SW480 (cell line): ENCODE measurements at places on chromosomes 2 and 18.

GRCh38 chr2:11987151-11987550 is 240.7 kb downstream of the LPIN1 start:
- DNase-seq: no peak

- no peak for DNase-seq
Observed at GRCh38 chr2:176646033-176646615, 376.9 kb downstream of the MTX2 start.

DNA sequence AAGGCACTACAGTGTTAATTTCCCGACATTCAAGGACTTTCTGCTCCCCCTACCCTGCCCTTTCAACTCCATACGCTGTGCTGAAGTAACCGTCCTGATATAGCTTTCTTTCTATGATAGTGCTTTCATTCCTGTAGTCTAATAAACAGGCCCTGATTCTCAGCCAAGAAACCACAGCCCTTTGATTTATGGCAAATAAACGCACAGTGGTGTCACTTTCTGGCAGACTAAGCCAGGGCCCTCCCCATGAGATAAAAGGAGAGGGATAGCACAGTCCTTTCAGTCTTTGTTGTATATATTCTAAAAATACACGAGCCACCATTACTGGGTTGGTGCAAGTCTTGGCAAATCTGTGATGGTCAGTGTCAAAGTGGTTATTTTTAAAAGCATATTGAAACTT is 291.2 kb downstream of the ALPK2 start:
- peak; percentile 39 for DNase-seq

GRCh38 chr2:62364791-62365528 is 141.0 kb downstream of the TMEM17 start:
- no peak for DNase-seq

DNA sequence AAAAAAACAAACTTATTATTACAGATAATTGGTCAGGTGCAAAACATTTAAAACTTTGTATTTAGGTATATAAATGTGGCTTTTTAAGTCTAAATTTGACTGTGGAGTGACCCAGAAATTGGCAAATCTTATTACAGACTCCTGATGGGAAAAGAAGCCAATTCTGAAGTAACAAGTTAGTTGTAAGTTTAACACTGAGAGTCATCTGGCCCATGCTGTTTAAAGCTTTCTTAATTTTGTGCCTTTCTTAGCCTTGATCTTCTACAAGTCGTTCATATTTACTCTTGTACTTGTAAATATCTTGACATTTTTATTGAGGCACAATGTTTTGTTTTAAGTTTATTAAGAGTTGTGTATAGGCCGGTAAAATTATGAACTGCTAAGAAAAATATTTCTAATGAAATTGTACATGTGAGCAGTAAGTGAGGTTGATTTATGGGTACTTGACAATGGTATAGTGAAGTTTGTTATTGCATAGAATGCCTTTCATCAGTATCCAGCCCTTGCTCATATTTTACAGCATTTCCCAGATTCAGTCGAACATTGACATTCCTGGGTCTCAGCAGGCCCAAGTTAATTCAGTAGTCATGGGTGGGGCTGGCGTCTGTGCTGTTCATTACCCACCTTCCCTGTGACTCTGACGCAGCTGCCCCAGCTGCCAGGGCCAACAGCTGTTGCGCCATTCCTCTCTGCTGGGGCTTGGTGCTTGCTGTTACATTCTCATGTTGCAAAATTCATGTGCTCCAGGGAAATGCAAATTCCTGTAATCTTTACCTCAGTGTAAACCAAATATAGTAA is 121.4 kb downstream of the ZNF236 start:
- DNase-seq: no peak

DNA sequence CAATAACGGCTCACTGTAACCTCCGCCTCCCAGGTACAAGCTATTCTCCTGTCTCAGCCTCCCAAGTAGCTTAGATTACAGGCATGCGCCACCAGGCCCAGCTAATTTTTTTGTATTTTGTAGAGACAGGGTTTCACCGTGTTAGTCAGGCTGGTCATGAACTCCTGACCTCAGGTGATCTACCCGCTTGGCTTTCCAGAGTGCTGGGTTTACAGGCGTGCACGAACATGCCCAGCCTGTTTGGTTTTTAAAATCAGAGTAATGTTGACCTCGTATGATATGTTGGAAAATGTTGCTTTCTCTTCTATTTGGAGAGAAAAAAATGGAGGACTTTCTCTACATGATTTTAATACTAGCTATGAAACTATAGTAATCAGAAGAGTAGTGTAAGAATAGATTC is 386.2 kb downstream of the PTH2R start:
- DNase-seq: no peak

DNA sequence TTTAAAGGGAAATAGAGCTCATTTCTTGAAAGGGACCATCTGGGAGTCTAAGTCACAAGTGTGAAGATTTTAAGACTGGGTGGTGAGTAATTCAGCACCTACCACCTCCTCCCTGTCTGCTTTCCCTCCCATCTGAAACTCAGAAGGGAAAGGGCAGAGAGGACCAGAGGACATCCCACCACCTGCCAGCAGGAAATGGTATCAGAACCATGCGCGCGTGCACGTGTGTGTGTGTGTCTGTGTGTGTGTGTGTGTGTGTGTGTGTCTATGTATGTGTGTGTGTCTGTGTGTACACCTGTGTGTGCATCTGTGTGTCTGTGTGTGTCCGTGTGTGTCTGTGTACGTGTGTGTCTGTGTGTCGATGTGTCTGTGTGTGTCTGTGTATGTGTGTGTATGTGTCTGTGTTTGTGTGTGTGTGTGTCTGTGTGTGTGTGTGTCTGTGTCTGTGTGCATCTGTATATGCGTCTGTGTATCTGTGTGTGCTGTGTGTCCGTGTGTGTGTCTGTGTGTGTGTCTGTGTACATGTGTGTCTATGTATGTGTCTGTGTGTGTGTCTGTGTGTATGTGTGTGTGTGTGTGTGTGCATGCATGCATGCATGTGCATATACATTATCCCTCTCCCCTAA is 76.8 kb downstream of the ZFP36L2 start:
- DNase-seq: no peak

GRCh38 chr2:157839822-157840221 is 36.3 kb downstream of the ACVR1 start:
- no peak for DNase-seq

DNA sequence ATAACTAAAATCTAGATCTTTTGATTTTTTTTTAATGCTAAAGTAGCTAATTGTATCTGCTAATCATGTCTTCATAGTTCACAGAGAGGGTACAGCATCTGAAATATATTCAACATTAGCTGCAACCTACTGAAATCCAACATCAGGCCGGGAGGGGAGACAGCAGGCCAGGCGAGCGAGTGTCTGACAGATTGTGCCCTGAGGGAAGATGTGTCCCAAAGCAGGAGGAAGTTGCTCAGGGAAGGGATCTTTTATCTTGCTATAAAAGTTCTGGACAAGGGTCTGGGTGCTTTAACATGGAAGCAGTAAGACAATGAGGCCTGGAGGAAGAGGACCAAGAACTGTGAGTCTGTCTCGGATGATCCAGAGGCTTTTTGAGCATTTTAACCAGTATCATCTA is 274.1 kb downstream of the AFF3 start:
- no peak for DNase-seq
